ENCODE measurements at places on chromosomes 11 and 22.

DNA sequence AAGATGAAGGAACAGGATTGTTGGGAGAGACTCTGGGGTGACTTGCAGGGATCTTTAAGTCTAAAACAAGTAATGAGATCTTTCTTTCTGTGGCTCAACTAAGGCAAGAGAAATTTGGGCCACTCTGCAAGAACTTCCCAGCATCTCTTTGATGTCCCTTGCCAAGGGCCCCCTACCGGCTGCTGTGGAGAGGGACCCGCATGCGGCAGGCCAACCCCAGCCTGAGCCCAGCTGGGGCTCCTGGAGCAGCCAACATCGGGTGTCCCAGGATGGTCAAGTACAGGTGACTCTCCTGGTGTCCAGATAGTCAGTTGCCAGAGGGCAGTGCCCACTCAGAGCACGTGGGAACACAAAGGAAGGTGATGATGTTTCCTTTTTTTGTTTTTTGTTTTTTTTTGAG is 363.2 kb downstream of the TBC1D22A start:
- no peak for DNase-seq

DNA sequence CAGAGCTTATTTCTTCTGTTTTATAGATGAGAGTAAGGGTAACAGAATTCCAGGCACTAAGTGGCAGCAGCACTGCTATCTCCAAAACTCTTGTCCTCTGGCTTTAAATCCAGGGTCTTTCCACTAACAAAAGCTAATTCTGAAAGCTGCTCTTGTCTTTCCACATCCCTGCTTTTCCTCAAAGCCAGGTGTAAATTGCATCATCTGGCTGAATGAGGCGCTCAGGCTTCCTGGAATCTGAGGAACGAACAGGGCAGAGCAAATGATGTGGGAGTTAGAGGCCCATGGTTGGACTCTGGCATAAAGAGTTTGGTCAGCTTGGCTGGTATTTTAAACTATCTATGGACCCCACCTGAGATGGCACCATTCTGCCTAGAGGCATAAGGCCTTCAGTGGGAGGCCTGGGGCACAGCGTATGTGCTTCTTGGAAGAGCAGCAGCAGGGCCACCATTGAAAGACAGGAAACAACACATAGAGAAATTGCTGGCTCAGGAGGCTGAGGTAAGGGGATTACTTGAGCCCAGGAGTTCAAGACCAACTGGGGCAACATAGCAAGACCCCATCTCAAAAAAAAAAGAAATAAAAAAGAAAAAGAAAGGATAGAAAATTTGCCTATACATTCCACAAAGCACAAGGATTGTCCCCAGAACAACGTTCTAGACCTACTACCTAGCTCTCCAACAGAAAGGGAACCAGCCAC is 1.9 kb downstream of the KCNJ5 start:
- no peak for DNase-seq

GRCh38 chr22:19361501-19362103 is 69.9 kb downstream of the HIRA start:
- DNase-seq: no peak

GRCh38 chr11:26095340-26095739 is 236.6 kb upstream of the ANO3 start:
- no peak for DNase-seq

GRCh38 chr22:41620589-41621098 is at the start of gene DESI1:
TSS of gene DESI1 (minus strand) at chr22:41621043. CDS start at chr22:41620839, 204 bp downstream.
- no peak for DNase-seq

DNA sequence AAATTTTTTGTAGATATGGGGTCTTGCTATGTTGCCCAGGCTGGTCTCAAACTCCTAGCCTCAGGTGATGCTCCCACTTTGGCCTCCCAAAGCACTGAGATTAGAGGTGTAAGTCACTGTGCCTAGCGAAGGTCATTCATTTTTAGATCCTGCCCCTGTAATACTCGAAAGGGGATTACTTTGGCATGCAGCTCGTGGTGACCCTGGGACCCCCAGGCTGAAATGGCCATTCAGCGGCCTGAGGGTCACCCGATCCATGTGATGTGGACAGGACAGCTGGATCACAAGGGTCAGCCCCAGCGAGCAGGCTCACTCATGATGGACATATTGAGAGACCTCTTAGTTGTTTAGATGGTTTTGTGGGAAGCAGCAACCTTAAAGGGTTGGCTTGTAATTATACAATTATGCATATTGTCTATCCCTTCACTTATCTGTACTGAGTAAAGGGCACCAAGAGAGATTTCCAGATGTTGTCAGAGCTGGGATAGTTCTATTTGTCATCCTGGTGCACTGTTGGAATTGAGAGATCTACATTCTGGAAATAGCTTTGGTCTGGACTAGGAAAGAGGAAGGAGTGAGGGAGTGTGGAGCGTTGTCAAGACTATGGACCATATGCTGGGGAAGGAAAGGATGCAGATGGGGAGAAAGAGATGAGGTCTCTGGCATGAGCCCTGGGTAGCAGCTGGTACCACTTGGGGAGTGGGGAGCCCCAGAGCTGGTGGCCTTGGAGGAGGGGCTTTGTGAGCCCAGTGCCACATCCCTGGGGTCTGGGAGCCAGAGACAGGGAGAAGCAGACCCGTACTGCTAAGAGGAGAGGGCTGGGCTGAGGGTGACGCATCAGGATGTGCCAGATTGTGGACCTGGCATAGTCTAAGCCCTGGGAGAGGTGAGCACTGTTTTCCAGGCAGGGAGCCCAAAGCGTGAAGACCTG is 15.5 kb downstream of the RHBDD3 start:
- DNase-seq: no peak

- no peak for DNase-seq
Observed at GRCh38 chr11:68313574-68314202, 1.3 kb downstream of the LRP5 start.
